ENCODE measurements at places on chromosomes 7 and 10. TPM values are rescaled to one million over a fixed set of nuclear protein-coding genes. Genes with fewer than 3 reads are reported as not detected.

Gene MYH16
- not detected for total RNA-seq

Gene ANKRD22
- total RNA-seq: not detected

Gene SLC26A3
- total RNA-seq: 4.5 TPM

Gene TUBB8
- total RNA-seq: not detected

Gene CYP26A1
- total RNA-seq: not detected

Gene C10orf62
- not detected for total RNA-seq

Gene LDB1
- 60.1 TPM for total RNA-seq

Gene EGR2
- 0.26 TPM for total RNA-seq

Gene CRPPA
- 3.6 TPM for total RNA-seq

Gene CLDN3
- 0.80 TPM for total RNA-seq

Gene BLNK
- 5.0 TPM for total RNA-seq

Gene CPXM2
- 56.8 TPM for total RNA-seq

Gene PAX4
- not detected for total RNA-seq

Gene SLC35G1
- total RNA-seq: 4.3 TPM

Gene RAMP3
- 112 TPM for total RNA-seq

Gene PLEKHA8
- total RNA-seq: 11.6 TPM

Gene VWA2
- total RNA-seq: 0.17 TPM

GRCh38 chr7:38244516-38244915, 28.9 kb downstream of the TARP start:
- no peaks in the 10 kb centered on the region for H3K27me3 ChIP-seq
- H3K4me1 ChIP-seq: no peaks in the 10 kb centered on the region
- H3K4me3 ChIP-seq: no peak overlapping the region
- no peak for DNase-seq
- H3K36me3 ChIP-seq: no peaks in the 10 kb centered on the region

DNA sequence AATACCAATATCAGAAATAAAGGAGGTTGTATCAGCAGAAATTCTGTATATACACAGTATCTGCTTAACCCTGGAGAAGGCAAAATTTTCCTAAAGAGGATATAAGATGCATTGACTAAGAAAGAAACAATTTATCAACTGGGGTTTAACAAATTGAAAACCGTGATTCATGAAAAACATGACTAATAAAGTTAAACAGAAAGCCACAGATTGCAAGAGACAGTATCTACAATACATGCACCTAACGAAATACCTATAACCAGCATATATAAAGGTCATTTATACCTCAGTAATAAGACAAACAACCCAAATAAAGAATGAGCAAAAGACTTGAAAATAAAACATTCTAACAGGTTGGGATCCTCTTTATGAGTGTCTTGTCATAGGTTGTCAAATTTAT, 101.8 kb downstream of the IQUB start:
- H3K4me3 ChIP-seq: no peak overlapping the region
- no peaks in the 10 kb centered on the region for H3K36me3 ChIP-seq
- H3K27ac ChIP-seq: no peak overlapping the region
- peaks cover 7% of the 10 kb centered on the region for H3K4me1 ChIP-seq
- no peaks in the 10 kb centered on the region for H3K27me3 ChIP-seq

GRCh38 chr7:40808378-40808942, 673.7 kb downstream of the SUGCT start:
- no peaks in the 10 kb centered on the region for H3K27me3 ChIP-seq
- H3K27ac ChIP-seq: no peak overlapping the region
- no peak overlapping the region for H3K4me3 ChIP-seq
- H3K4me1 ChIP-seq: peaks cover 12% of the 10 kb centered on the region
- DNase-seq: no peak
- no peaks in the 10 kb centered on the region for H3K36me3 ChIP-seq

GRCh38 chr7:2873686-2874551, 29.8 kb upstream of the GNA12 start:
- H3K27ac ChIP-seq: no peak overlapping the region
- no peak for DNase-seq
- no peak overlapping the region for H3K4me3 ChIP-seq
- no peaks in the 10 kb centered on the region for H3K36me3 ChIP-seq
- peaks cover 15% of the 10 kb centered on the region for H3K4me1 ChIP-seq
- H3K27me3 ChIP-seq: no peaks in the 10 kb centered on the region

GRCh38 chr7:2884161-2884560, 40.1 kb upstream of the GNA12 start:
- no peaks in the 10 kb centered on the region for H3K36me3 ChIP-seq
- no peak overlapping the region for H3K4me3 ChIP-seq
- DNase-seq: no peak

GRCh38 chr10:88800152-88801125, 2.1 kb upstream of the LIPM start:
- no peak overlapping the region for H3K27ac ChIP-seq
- H3K27me3 ChIP-seq: no peaks in the 10 kb centered on the region
- no peak for DNase-seq
- no peaks in the 10 kb centered on the region for H3K36me3 ChIP-seq
- H3K4me1 ChIP-seq: no peaks in the 10 kb centered on the region
- no peak overlapping the region for H3K4me3 ChIP-seq

DNA sequence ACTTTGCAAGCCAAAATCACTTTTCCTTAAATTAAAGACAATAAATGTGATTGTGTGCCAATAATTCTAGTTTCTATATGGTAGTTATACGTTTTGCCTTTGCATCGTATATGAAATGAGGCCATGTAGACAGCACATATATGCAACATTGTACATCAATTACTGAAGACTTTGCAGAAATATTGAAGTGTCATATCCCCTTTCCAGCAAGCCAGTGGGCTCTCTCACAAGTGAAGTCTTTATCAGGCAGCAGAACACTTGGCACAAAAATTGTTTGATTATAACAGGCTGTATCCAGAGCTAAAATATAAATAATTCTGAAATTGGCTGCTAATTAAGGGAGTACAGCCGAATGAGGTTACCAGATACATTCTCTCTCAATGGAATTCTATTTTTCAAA, 588.6 kb upstream of the SEMA3D start:
- H3K4me1 ChIP-seq: no peaks in the 10 kb centered on the region
- no peaks in the 10 kb centered on the region for H3K36me3 ChIP-seq
- H3K4me3 ChIP-seq: no peak overlapping the region
- no peaks in the 10 kb centered on the region for H3K27me3 ChIP-seq

DNA sequence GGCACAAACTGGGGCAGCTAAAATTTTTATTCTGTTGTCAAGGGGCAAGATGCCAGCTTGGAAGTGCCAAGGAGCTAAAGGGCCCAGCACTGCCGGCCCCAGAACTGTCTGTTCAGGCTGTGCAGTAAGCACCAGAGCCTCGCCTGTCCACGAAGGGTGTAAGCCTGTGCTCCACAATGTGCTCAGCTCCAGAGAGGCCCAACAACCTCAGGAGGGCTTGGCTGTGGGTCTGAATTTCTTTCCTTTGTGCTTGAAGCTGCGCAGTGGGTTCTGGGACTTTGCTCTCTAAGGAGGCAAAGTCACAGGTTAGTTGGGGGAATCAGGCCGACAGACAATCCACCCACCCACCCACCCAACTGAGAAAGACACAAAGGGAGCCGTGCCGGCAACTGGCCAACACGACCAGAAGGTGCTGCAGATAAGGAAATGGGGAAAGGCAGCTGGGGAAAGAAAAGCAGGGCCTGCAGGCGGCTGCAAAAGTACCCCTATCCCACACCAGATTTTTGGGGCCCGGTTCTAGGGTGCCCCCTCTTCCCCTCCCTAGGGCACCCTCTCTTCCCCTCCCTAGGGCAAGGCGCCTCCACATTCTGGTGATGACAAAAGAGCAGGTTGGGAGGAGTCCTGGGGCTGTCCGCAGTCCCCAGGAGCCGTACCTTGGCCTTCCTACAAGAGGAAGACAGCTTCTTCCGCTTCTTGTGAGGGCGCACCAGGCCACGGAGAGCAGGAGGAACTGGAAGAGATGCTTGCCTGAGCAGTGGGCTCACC, 7.7 kb downstream of the DDX56 start:
- no peak overlapping the region for H3K4me3 ChIP-seq
- DNase-seq: no peak
- peak overlapping the region; percentile 19 for H3K27ac ChIP-seq

DNA sequence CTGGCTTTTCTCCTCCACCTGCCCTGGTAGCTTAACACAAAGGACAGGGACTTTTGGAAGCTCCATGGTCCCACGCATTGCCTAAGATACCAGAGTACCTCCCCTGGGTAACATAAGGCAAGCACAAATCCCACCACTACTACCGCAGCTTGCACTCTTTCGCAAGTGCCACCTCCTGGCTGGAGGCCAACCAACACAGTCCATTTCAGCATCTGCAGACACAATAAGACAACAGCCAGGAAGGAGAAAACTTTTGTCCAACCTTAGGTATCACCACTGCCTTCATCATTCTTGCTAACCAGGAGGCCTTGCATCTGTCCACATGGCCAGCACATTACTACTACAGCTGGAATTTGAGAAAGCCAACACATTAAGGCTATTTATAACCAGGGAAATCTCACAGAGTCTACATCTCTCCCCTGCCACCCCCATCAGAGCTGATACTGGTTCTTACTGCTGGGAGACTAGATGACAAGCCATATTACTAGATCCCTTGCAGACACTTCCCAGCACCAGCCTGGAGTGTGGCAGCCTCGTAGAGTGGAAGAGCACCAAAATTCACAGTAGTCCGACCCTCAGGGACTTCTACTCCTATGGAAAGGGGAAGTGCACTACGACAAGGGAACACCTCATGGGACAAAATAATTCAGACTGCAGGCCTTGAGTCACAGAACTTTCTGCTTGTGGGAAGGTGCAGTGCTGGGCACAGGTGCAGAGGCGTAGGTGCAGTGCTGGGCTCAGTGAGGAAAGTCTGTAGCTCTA, 39.8 kb upstream of the CDK13 start:
- no peak for DNase-seq
- H3K4me3 ChIP-seq: no peak overlapping the region
- no peak overlapping the region for H3K27ac ChIP-seq
- no peaks in the 10 kb centered on the region for H3K4me1 ChIP-seq
- H3K27me3 ChIP-seq: no peaks in the 10 kb centered on the region
- H3K36me3 ChIP-seq: no peaks in the 10 kb centered on the region

DNA sequence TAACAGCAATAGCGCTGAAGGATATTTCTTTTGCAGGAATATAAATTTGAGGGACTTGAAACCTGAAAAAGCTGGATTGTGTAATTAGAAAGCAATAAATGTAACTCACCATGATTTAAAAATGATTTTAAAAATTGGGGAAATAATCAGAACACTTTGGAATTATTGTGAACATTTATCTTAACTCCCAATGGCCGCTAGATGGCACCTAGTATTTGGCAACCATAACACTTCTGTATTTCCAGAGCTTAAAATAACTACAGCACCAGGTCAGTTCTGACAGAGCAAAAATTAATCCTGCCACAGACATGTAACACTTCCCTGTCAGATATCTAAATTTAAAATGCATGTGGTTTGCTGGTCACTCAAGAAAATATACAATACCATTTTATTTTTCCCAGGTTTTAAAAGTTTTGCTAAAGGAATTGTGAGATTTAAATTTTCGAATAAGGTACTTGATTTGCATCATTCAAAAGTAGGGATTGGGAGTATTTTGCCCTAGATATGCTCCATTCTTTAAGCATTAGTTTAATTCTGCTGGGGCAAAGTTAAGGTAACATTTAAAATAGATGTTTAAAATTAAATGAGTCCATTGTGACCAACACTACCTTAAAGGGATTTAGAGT, 144.5 kb downstream of the PPP1R3A start:
- DNase-seq: no peak
- no peaks in the 10 kb centered on the region for H3K27me3 ChIP-seq
- no peaks in the 10 kb centered on the region for H3K4me1 ChIP-seq

- H3K36me3 ChIP-seq: peaks cover 11% of the 10 kb centered on the region
- H3K27ac ChIP-seq: no peak overlapping the region
- no peak overlapping the region for H3K4me3 ChIP-seq
- DNase-seq: no peak
- no peaks in the 10 kb centered on the region for H3K27me3 ChIP-seq
These were observed 8.7 kb upstream of the OGA start for GRCh38 chr10:101826852-101827434.

DNA sequence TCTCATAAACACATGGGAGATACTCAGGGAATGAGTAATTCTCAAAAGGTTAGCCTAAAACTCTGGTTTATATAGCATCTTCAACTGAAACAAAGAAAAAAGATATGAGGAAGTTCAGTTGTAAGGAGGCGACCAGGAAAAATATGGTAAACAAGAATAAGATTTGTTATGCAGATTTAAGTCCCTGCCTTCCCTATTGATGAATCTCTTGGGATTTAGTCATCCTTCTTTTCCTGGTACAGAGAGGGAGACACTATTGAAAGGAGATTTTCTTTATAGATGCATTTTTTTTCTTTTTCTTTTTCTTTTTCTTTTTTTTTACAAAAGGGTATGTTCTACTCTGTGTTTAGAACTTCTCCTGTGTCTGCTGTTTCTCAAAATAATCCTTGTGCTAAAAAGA, 557.5 kb downstream of the DNAJB9 start:
- H3K4me3 ChIP-seq: no peak overlapping the region
- no peaks in the 10 kb centered on the region for H3K4me1 ChIP-seq
- no peaks in the 10 kb centered on the region for H3K36me3 ChIP-seq
- no peak for DNase-seq
- no peak overlapping the region for H3K27ac ChIP-seq
- H3K27me3 ChIP-seq: no peaks in the 10 kb centered on the region

DNA sequence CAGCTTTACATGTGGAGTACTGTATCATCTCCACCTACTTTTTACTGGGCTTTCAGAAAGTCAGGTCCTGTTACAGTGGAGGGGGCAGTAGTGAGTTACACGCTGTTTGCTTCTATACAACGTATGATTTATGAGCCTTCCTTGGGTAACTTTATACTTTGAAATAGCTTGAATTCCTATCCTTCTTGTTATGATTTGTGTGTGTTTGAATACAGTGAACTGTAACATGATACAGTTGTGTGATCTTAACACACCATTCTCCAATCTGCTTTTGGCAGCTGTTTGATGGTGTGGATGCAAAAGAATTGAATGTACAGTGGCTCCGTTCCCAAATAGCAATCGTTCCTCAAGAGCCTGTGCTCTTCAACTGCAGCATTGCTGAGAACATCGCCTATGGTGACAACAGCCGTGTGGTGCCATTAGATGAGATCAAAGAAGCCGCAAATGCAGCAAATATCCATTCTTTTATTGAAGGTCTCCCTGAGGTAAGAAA, 41.7 kb downstream of the SP8 start:
- no peak overlapping the region for H3K27ac ChIP-seq
- no peaks in the 10 kb centered on the region for H3K4me1 ChIP-seq
- no peaks in the 10 kb centered on the region for H3K36me3 ChIP-seq
- no peak for DNase-seq
- H3K4me3 ChIP-seq: no peak overlapping the region

DNA sequence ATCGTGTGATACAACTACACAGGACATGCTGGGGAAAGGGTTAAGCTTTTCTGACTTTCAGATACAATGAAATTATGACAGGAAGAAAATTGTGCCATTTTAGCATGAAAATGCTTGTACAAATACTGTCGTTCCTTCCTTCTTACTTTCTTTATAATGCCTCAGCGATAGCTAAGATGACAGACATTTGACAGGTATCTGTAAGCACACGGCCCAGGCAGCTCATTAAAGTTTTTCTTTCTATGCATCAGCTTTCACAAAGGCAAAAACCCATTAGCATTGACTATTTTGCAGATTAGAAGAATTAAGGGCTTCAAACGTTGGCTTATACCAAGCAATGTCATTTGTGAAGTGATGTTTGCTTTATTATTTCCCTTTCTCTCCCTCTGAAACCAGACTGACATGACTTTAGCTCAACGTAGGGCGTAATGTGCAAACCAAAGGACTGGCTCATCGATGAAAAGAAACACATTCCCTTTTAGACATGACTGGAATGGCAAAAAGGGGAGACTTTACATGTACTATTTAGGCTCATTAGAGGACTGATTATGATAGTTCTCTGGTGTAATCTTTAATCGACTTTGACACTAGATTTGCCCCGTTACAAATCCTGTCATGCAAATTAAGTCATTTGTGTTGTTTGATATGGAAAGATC, 258.4 kb upstream of the SP8 start:
- no peak for DNase-seq
- no peak overlapping the region for H3K27ac ChIP-seq
- no peaks in the 10 kb centered on the region for H3K4me1 ChIP-seq
- no peaks in the 10 kb centered on the region for H3K27me3 ChIP-seq
- H3K4me3 ChIP-seq: no peak overlapping the region
- H3K36me3 ChIP-seq: no peaks in the 10 kb centered on the region

Measured in esophagus muscularis mucosa (tissue), 4 donors.